ENCODE measurements at places on chromosomes 12 and 14.

DNA sequence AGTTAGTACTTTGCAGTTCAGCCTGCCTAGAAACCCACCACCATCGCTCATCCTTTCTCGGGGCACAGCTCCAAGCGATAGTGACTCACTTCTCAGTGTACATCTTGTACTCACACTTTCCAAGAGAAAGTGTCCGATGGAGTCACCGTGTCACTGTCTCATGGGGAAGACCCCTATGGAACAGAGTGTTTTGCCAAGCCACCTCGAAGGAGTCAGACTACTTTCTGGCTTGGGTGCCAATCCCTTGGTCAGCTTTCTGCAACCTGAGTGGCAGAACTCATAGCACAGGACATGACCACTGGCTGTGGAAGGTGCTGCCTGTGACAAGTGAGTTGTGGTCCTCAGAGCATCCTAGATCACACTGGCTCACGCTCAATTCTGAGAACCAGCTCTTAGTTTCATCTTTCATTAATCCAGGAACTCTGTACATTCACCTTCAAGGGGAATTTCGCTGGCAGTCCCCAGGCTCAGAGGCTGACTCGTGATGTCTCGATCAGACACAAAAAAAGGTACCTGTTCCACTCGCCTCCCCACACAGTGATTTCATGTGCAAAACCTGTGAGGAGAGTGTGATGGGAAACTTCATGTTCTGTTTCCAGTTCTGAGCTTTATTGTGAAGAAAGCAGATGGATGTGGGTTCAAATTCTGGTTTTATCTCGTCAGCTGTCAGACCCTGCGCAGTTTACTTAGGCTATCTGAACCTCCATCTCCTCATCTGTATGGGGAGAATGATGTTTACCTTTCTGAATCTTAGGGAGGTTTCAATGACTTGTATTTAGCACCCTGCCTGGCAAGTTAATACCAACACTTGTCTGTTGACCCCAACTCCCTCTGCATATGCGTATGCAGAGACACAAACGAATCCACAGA, 127.3 kb upstream of the CCND2 start:
- no peak for DNase-seq

- DNase-seq, result no peak
These were observed 3.9 kb upstream of the TMEM63C start for GRCh38 chr14:77177702-77178101.

- no peak for DNase-seq
These were observed 4.3 kb downstream of the IRF2BPL start for GRCh38 chr14:77024171-77024691.

DNA sequence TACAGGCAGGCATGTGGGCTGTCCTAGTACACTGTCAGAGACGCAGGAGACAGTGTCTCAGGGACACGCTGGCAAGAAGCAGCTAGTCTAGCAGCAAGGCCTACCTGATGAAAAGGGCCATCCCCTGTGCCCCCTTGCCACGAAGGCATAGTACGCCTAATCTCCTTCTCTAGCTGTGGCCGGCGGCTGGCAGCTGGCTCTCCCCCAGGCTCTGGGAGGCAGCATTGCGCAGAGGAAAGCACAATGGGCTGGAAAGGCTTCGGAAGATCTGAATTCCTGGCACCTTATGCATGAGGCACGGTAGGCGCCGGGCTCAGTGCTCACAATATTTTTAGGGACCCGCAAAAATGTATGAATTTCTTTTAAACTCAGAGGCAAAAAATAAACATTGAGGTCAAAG, 16.0 kb upstream of the PLEKHH1 start:
- no peak for DNase-seq

DNA sequence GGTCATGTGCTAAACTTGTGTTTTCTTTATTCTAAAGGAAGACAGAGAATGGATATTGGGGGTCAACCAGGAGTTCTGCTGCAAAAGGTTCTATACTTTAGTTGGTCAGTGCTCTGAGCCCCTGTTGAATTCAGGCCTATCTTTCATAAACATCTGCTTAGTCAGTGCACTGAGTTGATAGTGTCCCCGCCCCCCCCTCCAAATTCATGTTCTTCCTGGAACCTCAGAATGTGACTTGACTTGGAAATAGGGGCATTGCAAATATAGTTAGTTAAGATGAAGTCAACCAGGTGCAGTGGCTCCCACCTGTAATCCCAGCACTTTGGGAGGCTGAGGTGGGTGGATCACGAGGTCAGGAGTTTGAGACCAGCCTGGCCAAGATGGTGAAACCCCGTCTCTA, 23.3 kb downstream of the CHST11 start:
- no peak for DNase-seq

DNA sequence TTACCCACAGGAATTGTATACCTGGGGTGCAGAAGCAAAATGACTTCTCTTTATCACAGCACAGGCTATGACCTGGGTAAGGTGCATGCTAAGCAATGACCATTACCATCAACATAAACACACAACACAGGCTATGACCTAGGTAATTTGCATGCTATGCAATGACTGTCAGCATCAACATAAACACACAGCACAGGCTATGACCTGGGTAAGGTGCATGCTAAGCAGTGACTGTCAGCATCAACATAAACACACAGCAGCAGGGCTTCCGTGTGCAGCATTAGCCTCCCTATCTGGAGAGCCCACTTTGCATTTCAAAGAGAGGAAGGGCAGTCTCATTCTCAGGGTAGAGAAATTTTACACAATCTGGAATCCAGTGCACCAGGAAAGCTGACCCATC, 583.0 kb downstream of the TMEM121 start:
- no peak for DNase-seq

- no peak for DNase-seq
These were observed 10.1 kb upstream of the DNAH10 start for GRCh38 chr12:123752046-123752445.

- no peak for DNase-seq
These were observed 32.8 kb upstream of the RERG start for GRCh38 chr12:15253990-15254389.

GRCh38 chr12:113641426-113642030, 169.9 kb upstream of the LHX5 start:
- no peak for DNase-seq

DNA sequence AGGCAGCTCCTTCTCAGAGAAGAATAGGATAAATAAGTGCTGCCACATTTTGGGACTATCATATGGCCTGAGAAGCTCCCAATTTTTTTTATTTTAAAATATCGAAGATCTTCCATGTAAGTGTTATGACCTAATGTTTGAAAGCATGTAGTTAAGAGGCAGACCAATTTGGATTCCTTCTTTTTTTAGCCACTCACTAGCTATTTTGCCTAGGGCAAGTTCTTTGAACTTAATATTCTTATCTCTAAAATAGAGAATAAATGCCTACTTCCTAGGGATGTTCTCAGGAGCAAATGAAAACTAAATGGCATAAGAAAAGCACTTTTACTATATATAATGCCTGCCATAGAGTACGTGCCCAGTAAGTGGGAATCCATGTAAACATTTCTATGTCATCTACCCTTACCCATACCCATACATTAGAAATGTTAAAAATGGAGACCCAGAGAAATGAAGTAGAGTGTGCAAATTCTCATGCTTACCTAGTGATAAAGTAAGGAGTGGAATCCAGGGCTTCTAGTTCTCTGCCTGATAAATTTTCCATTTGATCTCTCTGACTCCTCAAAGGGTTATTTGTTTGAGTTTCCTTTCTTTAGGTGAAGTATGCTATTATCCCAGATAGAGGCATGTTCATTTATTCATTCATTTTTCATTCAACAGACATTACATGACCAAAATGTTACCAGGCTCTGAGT, 148.3 kb downstream of the TGFB3 start:
- DNase-seq, result no peak

- DNase-seq, result no peak
These were observed 467.1 kb downstream of the ATP23 start for GRCh38 chr12:58408516-58408915.

GRCh38 chr14:65250162-65250495, 147.8 kb upstream of the MAX start:
- no peak for DNase-seq

DNA sequence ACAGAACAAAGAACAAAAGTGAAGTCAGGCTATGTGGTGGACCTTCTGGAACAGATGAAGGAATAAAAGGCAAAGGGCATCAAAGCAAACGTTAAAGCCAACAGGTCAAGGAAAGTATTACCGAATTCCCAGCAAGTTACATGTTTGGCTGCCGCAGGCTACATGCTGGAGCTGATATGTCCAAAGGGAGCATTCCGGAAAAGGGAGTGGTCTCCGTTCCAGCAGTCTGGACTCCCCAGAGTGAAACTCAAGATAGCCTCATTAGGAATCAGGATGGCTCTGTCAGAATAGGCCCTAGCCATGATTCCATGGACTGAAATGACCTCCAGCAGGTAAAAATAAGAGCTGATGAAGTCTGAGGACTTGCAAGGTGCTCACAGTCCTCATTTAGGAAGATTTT, 379.8 kb upstream of the PRICKLE1 start:
- DNase-seq, result no peak

DNA sequence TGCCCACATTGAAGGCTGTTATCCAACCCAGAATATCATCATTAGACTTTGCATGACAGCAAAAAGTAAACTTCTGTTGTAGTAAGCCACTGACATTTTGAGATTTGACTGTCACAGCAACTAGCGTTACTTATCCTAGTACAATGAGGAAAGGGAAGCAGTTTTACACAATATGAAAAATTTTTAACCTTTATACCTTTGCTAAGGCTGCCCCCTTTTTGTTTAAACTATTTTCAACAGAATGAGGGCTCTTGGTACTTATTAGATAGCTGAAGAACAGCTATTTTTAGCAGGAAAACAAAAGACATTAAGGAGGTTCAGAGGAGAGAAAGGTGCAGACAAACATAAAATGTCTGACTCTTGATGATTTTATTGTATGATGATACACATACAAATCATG, 23.4 kb upstream of the TMX1 start:
- no peak for DNase-seq

DNA sequence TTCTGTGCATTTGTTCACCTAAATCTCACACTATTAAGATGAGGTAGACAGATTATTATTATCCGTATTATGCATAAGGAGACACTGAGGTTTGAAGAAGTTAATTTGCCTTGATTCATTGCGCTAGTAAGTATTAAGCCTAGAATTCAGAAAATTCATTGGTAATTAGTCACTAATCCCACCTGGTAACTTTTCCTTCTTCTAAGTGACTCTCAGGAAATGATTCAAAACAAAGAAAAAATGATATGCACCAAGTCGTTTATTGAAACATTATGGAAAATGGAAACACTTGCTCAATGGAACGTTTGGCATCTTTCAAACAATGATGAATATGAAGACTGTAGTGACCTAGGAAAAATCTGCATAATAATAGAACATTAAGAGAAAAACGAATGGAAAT, 15.2 kb downstream of the RFX4 start:
- DNase-seq, result no peak

GRCh38 chr14:75610834-75611233, 32.4 kb downstream of the FLVCR2 start:
- no peak for DNase-seq

DNA sequence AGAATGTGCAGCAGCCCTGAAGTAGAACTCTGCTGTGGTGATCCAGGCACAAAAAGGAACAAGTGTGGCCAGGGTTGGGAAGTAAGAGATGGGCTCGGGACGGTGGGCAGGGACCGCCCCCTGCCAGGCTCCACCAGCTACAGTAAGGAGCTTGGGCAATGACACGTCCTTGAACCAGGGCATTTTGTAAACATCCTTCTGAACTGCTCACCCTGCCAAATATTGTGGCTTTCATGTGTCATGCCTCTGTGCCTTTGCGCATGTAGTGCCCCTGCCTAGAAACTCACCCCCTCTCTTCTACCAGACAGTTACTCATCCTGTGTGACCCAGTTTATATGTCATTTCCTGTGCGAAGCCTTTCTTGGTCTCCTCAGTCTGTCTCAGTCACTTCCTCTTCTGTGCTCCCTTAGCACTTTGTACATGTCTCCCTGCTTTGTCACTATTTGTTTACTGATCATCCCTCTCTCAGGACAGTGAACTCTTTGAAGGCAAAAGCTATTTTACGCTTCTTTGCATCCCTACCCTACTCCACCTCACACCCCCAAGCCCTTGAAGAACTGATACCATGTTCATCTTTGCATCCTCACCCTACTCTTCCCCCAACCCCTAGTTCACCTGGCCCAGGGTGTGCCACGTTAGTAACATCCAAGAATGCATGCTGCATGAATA, 108.9 kb upstream of the PLEKHG7 start:
- no peak for DNase-seq

GRCh38 chr12:2732290-2732689, 62.5 kb upstream of the FKBP4 start:
- DNase-seq, result no peak

DNA sequence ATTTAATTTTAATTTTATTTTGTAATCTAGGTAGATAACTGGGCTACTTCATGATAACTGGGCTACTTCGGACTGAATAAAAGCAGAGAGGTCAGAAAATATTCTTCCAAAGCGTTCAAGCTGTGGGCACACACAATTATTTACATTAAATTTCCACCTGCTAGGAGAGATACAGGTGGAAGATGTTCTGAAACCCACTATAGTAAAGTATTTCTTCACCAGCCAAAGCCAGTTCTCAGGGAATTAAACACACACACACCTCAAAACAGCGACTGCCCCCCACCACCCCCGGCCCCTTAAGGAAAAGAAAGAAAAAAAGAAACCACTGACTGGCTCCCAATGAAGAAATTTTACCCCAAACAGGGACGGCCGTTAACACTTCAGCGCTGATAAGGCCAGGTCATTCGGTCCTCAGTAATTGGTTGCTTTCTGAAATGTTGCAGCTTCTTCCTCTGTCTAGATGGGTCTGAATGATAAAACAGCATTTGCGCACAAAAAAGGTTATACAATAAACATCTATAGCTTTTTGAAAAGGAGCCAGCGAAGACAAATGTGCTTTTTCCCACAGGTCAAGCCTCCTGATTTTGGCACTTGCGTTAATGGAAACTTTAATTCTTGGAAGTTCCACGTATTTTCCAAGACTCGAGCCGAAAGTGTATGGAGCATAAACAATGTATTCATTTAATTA, 771 bp upstream of the KCNJ8 start:
- no peak for DNase-seq

DNA sequence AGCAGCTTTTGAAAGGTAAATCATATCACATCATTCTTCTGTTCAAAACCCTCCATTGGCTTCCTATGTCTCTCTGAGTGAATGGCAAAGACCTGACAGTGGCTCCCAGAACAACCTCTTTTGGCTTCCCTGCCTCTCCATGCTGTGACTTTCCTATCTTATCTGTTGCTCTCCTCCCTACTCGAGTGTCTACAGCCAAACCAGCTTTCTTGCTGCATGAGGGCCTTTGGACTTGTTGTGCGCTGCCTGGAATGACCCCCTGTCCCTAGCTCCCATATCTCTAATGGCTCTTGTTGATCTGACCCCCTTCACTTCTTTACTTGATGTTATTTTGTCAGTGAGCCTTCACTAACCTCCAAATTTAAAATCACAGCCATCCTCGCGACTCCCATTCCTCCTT, 2.5 kb downstream of the SYNE2 start:
- no peak for DNase-seq
